DMS53 (cell line): ENCODE measurements at places on chromosomes 6 and 20.
A peak's percentile ranks its signal among the peaks of the same experiment; 100 is the strongest.

GRCh38 chr6:117550618-117551242 lies 51.6 kb downstream of the GOPC start:
- DNase-seq, result no peak

- no peak for DNase-seq
Observed at GRCh38 chr20:24185791-24186190, 197.2 kb upstream of the GGTLC1 start.

- DNase-seq, result peak; percentile 18
Observed at GRCh38 chr6:624979-625378, 31.9 kb downstream of the HUS1B start.

DNA sequence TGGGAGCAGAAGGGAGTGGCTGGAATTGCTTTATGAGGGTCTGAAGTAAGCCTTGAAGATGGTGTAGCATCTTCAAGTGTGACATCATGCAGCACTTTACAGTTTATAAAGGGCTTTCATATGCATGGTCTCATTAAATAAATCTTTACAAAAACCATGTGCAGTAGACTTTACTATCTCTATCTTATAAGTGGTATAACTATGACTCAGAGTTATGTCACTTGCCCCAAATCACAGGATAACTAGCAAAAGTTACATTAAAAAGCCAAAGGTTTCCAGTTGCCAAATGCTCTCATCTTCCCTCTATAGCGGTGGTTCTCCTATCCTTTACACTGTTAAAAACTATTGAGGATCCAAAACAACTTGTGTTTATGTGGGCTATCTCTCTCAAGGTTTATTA lies 687.7 kb upstream of the MARCKS start:
- no peak for DNase-seq

GRCh38 chr6:56984361-56984760 lies 29.5 kb downstream of the BEND6 start:
- DNase-seq, result no peak

- DNase-seq, result peak; percentile 73
Observed at GRCh38 chr6:47057830-47058540, 15.9 kb upstream of the ADGRF1 start.

GRCh38 chr6:138084904-138085838 lies 22.0 kb downstream of the PERP start:
- DNase-seq, result no peak

DNA sequence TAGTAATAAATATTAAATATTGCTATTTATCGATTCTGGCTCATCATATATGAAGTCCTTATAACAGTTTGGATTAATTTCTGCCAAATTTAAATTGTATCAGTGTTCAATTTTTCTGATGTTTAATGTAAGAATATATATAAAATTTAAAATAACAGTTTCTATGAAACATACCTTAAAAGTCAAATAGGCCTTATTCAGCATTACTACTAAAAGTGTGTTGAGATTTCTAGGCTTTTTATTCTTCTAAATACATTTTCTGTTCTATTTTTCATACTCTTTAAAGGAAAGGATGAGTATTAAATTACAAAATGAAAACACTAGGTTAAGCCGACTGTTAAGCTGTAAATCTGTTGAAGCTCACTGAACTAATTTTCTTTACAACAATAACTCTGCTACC lies 13.6 kb downstream of the PERP start:
- DNase-seq, result no peak

GRCh38 chr20:24955045-24955444 lies 6.0 kb downstream of the CST7 start:
- DNase-seq, result no peak

DNA sequence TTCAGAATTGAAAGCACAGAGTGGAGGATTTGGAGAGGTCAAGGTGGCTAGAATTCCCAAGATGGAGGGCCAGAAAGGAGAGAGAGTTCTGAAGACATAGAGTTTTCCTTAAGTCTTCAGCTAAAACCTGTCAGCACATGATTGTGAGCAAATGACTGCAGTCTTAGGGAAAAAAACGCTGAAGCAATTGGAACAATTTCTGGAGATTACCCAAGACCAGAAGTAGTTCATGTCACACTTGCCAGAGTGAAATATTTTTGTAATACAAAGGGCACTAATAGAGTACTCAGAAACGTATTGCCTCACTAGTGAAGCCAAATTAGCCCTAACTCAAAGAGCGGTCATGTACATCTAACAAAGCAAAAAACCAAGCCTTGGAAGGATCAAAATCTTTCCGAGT lies 541.3 kb upstream of the MARCKS start:
- DNase-seq, result no peak

- no peak for DNase-seq
Observed at GRCh38 chr6:34981951-34982350, 92.9 kb downstream of the ANKS1A start.

DNA sequence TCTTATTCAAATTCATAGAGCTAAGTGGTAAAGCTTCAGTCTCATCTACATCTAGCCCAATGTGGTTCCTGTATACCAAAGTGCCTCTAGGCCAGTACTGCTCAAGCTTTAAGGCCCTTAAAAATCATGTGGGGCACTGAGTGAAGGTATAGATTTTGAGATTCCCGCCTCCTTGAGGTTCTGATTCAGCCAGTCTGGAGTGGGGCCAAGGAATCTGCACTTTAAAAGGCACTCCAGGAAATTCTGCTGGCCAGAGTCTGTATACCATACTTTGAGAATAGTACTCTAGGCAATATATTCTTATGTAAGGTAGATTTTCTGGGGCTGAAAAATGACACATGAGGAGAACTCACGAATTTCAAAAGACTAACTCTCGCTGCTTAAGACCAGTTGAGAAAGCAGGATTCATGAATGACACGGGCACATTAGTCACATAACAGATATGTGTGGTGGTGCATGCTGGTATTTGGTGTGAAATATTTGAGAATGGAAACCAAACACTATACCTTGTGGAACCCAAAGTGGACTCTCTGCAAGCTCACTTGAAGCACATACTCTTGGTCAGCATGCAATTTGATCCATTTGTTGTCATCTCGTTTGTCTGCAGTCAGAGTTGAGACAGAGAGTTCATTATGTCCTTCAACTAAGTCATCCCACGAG lies 47.6 kb upstream of the SIM1 start:
- DNase-seq, result no peak

- DNase-seq, result no peak
Observed at GRCh38 chr6:83463886-83464285, 33.0 kb upstream of the ME1 start.

GRCh38 chr20:46682063-46682821 lies 7.0 kb downstream of the TP53RK start:
- peak; percentile 37 for DNase-seq

- DNase-seq, result no peak
Observed at GRCh38 chr6:21265730-21266044, 327.9 kb upstream of the SOX4 start.

- DNase-seq, result peak; percentile 87
Observed at GRCh38 chr20:2872459-2873009, 747 bp upstream of the PTPRA start.

GRCh38 chr6:89184344-89184743 lies 32.8 kb downstream of the GABRR1 start:
- DNase-seq, result no peak

- DNase-seq, result peak; percentile 55
Observed at GRCh38 chr6:170298688-170299087, 7.8 kb upstream of the DLL1 start.

GRCh38 chr6:9482030-9482738 lies 932.7 kb downstream of the TFAP2A start:
- DNase-seq, result peak; percentile 81

DNA sequence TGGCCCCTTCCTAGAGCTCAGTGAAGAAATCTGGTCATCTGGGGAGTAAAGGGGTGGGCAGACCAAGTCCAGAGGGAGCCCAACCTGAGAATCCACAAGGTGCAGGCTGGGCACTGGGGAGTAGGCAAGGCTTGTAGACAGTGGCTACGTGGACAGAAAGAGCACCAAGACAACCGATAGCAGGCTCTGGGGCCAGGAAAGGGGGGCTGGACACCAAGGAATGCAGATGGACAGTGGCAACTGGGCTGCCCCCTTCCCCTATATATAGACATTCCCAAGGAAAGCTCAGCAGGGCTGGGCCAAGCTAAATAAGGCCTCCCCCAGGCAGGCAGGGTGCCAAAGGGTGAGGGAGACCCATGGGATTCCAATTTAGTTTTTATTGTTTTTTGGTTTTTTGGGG lies 1.5 kb upstream of the TNNC2 start:
- no peak for DNase-seq

DNA sequence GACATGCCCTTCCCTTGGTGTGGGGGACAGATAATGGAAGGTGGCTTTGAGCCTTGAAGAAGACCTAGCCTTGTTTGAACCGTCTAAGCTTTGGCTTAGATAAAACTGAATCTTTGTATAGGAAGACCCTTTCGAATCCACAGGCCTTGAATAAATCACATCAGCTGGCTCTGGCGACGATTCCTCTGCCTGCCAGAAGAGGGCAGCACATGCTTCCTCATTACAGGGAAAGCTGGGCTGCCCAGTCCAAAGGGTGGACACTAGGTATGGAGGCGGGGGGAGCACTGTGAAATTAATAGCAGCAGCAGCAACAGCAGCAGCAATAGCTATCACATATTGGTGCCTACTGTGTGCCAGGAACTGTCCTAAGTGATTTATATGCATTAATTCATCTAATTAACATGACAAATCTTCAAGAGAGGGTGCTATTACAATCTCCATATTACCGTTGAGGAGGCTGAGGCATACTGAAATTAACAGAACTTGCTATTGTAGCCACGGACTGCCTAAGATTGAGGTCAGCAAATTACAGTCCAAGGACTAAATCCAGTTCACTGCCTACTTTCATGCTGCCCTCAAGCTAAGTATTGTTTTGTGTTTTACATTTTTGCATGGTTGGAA lies 85.1 kb downstream of the CLIC5 start:
- DNase-seq, result peak; percentile 79

DNA sequence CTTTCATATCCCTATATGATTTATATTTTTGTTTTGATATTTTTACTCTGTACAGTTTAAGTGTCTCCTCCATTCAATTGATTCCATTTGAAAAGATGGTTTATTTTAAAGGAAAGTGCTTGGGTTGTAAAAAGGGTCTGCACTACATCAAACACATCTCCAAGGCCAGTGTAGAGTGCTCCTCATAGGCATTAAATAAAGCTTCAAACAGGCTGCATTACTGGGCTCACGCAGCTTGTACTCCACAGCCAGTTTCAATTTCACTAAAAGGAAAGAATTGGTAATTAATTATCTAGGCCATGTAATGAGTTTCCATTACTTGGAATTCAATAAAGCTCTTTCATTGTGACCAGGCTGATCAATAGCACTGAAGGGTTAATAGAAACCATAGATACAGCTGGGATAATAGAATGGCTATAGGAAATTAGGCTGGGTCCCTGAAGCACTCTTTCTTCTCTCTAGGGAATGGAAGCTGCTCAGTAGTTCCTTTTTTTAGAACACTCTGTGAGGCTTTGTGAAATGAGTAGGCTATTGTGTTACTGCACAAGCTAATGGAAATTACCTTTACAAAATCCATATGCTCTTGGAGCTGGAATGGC lies 442.2 kb downstream of the RNF144B start:
- DNase-seq, result no peak

DNA sequence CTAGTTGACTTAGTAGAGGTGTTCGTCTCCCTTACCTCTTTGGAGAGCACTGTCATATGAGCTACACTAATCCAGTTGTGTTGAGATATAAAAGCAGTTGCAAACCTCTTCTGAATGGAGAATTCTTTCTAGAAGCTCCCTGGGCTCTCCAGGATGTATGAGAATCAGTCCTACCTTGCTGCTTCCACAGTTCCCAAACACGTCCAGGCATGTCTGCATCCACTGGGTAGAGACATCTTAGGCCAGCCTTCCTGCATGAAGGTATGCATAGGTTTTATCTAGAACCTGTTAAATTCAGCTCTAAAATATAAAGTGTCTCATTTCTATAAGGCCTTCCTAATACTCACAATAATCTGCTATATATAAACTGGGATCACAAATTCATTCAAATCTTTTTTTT lies 297.7 kb downstream of the CDC5L start:
- DNase-seq, result no peak

DNA sequence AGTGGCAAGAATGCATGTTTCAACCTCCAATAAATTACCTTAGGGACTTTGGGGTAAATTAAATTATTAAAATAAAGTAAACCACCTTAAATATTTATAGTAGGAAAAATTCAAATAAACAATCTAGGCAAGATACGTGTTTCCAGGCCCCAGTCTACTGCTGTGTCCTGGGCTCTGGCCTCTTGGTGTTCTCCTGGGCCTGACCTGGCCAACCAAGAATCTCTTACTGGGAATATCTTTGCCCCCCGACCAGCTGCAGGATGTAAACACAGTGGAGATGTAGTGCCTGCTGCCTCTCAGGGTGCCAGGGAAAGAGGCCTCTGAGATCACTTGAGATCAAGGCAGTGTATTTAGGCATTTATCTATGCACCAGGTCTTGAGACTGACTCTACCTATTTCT lies 11.7 kb upstream of the DSN1 start:
- DNase-seq, result no peak

DNA sequence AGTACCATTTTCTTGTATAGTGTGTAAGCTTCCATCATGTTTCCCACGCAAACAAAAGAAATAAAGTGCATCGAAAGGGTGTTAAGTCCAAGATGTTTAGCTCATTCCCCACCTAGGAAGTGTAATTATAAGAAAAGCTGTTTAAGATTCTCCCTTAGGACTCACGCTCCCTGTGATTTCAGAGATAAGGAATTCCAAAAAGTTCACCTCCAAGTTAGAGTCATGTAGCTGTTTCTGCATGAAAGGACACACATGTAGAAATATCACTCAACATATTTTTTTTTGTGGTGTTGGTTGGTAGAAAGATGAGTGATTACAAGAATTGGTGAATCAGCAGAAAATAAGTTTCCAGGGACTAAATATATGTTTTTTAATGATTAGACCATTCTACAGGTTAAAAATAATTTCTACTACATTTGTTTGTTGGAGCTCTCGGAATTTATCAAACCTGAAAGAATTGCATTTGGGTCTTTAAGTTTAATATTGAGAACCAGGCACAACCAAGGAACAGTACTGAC lies 10.4 kb downstream of the OPN5 start:
- no peak for DNase-seq

DNA sequence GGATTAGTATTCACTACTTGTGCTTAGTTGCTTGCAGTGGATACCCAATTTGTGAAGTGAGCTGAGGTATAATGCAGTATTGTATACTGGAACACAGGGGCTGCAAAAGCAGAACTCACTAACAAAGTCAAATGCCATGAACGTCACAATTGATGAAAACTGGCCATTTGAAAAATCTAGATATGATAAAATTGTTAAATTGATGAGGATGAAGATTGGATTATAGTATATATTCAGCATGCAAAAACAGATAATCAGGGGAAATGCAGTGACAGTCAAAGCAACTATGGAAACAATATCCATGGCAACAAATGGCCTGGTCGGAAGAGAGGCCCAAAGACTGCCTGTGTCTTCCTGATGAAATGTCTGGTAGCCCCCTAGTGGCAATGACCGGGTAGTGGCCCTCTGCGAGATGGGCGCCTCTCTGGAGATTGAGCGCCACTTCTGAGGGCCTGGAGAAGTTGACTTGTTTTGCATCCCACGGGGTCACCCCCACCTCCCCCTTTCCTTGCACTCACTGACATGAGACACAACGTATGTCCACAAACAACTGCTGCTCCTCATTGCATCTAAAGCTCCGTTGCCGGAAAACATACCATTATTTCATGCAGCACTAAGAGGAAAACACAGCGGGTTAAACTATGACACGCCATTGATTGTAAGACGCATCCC lies 43.6 kb downstream of the C6orf15 start:
- DNase-seq, result peak; percentile 91
